Myocyte (in vitro differentiated cells): ENCODE measurements at places on chromosomes 1 and 21. TPM values are rescaled to one million over a fixed set of nuclear protein-coding genes. Genes with fewer than 3 reads are reported as not detected.

- no peak for DNase-seq
Measured at GRCh38 chr1:55245781-55246180, 30.6 kb upstream of the USP24 start.

DNA sequence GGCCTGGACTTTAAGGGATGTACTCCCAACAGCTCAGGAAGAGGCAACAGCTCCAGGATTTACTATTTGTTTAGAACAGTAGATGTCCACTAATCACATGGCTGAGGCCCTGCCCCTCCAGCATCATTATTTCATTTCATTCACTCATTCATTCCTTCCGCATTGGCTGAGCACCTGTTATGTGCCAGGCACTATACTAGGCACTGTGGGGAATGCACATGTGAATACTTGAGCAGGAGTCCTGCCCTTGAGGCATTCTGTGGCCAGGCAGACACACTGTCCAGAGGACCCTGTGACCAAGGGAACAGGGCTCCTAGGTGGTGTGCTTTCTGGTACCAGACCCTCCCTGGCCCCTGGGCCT is 24.3 kb downstream of the KIAA1614 start:
- DNase-seq = no peak

DNA sequence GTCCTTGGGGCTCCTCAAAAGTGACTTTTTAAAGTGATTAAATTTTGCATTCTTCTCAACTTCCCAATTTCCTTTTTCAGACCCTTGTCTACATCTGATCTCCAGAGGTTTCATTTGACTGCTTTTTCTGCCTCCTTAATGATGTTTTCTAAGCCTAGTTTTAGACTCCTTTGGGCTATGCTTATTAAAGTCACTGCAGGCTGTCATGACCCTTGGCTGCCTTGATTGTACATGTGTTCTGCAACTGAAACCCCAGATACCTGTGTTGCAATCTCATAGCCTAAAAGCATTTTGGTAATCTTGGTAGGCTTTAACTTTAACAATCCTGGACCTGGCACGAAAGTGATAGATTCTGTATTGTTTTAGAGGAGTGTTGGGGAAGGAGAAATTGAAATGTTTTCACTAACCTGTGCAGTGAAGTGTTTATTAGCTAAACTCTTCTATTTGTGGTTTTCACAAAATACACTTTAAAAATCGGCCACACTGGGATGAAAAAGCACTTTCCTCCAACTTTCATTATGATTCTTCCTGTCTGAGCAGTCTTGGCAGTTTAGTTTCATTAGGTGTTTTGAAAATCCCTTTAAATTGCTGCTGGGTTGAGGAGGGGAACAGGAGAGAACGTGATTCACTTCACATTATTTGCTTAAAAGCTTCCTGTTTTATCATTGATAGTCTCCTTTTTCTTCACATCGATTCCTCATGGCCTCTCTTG is 4.9 kb downstream of the MACO1 start:
- no peak for DNase-seq

The CD52 gene
- total RNA-seq = not detected in 2 replicates

The TTC34 gene
- total RNA-seq = 0.16 and 0.32 TPM in 2 replicates

The LCE2B gene
- not detected in 2 replicates for total RNA-seq
